ENCODE measurements at places on chromosomes 6 and 20.

DNA sequence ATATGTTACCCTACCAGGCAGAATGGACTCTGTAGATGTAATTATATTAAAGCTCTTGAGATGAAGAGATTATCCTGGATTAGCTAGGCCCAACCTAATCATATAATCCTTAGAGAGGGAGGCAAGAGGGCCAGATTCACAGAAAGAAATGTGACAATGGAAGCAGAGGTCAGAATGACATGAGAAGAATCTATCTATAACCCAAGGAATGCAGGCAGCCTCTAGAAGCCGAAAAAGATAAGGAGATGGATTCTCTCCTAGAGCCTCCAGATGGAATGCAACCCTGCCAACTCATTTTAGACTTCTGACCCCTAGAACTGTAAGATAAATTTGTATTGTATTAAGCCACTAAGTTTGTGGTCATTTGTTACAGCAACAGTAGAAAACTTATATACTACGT, 12.3 kb downstream of the PXT1 start:
- no peaks in the 10 kb centered on the region for H3K27me3 ChIP-seq
- DNase-seq: no peak
- H3K4me1 ChIP-seq: peaks cover 6% of the 10 kb centered on the region
- H3K36me3 ChIP-seq: no peaks in the 10 kb centered on the region

GRCh38 chr6:131292145-131292938, 157.1 kb downstream of the AKAP7 start:
- H3K4me3 ChIP-seq: no peak overlapping the region
- H3K27ac ChIP-seq: peak overlapping the region; percentile 56
- H3K4me1 ChIP-seq: peaks cover 18% of the 10 kb centered on the region
- DNase-seq: no peak
- H3K36me3 ChIP-seq: no peaks in the 10 kb centered on the region
- H3K27me3 ChIP-seq: no peaks in the 10 kb centered on the region

DNA sequence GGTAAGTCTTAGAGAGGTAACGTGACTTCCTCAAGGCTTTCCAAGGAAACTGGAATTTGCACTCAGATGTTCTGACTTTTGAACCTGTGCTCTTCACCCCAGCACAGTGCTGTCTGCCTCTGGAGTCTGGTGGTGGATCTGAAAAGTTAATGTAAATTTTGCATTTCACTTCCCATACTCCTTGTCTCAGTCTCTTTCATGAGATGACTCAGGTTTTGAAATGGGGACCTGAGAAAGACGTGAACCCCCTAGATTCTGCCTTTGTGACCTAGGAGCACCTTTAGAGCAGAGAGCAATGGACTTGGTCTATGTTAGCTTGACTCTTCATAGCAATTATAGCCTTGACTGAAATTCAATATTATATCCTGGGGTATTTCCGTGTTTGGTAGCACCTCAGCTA, 223.0 kb downstream of the QKI start:
- DNase-seq: no peak
- H3K27ac ChIP-seq: no peak overlapping the region
- no peaks in the 10 kb centered on the region for H3K36me3 ChIP-seq

DNA sequence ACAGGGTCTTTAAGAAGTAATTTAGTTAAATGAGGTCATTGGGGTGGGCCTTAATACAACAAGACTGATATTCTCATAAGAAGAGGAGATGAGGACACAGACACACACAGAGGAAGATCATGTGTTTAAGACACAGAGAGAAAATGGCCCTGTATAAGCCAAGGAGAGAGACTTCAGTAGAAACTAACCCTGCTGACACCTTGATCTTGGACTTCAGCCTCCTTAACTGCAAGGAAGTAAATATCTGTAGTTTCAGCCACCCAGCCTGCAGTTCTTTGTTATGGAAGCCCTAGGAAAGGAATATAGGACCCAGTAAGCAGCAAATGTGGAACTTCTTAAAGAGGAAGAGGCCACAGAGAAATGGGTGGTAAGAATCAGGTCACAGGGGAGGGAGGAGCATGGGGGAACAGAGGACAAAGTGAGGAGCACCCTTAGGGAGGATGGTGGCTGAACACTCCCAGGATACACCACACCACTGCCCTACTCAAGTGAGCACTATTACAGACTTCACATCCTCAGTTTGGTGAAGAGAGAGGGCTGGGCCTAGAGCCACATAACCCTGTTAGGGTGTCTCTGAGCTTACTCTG, 762 bp downstream of the SIRPB1 start:
- peaks cover 3% of the 10 kb centered on the region for H3K36me3 ChIP-seq
- peak overlapping the region; percentile 4 for H3K4me3 ChIP-seq
- no peak for DNase-seq
- peaks cover 55% of the 10 kb centered on the region for H3K4me1 ChIP-seq

GRCh38 chr6:104682722-104683643, 176.7 kb downstream of the HACE1 start:
- peak overlapping the region; percentile 75 for H3K27ac ChIP-seq
- peak; percentile 62 for DNase-seq
- H3K36me3 ChIP-seq: peaks cover 2% of the 10 kb centered on the region
- peaks cover 22% of the 10 kb centered on the region for H3K4me1 ChIP-seq
